ENCODE measurements at places on chromosomes 5 and 9.

DNA sequence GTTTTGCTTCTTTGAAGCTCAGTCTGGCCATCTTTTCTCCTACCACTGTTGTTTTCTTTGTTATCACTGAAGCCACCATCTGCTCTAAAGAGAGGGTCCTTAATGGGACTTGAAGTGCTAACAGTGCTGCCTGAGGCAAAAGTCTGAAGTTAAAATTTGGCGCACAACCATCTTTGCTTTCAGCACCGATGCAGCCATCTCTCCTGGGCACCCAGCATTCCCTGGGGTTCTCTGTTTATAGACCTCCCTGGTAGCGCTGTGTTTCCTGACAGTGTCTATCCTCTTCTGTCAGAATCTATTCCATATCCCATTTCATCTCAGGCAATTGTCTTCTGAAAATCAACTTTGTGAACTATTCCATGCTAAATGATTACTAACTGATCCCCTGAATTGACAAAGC is 491.5 kb upstream of the MPDZ start:
- peak; percentile 11 for DNase-seq

DNA sequence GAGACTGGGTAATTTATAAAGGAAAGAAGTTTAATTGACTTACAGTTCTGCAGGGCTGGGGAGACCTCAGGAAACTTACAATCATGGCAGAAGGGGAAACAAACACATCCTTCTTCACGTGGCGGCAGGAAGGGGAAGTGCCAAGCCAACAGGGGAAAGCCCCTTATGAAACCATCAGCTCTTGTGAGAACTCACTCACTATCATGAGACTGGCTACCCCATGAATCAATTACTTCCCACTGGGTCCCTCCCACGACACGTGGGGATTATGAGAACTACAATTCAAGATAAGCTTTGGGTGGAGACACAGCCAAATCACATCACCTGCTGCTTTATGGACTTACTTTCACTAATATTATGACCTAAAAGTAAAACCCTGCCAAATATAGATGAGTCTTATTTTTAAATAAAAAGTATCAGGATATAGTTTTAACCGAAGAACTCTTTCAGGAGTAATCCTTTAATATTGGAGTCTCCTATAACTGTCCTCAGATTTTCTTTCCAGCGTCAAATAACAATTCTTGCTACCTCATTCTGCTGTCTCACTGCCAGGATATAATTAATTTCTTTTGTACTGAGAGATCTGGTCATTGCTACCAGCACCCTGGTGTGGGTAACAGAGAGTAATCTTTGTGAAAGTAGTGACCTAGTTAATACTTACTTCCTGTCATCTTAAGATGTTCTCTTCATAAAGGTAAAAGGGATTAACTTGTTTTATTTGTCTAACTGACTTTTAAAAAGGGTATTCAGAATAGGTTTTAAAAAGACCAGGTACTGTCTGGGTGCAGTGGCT is 68.6 kb downstream of the NLN start:
- DNase-seq = no peak

DNA sequence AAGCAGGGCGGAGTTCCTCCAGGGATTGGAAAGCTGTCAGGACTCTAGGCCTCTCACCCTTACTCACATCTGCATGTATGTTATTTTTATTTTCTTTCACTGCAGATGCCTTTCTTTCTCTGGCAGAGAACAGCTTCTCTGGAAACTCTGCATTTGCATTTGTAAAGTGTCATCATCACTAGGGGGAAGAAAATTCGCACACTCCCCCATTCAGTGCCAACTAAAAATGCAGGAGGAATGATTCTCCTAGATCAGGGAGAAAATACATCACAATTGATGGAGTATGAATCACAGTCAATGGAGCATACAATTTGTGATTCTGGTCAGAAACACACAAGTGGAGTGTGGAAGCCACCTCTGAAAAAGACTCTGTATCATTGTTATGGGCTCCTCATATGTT is 351.4 kb upstream of the FTMT start:
- DNase-seq = no peak

DNA sequence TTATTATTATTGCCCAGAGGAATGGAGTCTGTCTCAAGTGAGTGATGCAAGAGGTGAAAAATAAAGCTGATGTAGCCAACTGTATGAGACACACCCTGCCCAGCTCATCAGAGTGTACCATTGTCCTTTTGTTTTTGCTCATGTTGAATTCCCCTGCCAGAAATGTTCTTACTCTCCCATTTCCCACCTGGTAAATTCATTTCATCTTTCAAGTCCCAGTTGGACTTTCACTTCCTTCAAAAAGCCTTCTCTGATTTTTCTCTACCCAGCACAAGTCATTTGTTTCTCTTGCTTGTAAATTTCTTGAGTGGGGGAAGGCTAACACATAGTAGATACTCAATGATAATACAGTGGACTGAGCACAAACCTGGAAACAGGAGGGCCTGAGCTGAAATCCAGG is 394.5 kb upstream of the ZNF462 start:
- no peak for DNase-seq

DNA sequence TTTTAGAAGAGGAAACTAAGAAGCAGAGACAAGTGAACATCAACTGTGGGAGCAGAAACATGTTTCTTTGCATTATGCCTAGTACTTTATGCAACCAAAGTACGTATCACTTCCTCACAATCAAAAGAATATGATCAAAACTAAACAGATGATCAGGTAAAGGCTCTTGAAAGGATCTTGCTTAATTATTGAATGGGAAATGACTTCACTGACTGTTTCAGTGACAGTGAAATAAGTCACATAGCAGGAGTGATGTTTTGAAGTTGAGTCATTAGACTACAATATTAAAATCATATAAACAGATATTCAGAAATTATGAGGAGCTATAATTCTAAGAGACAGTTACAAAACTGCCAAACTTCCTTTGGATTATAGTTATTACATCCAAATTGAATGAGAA is 527.3 kb downstream of the MTRR start:
- no peak for DNase-seq

GRCh38 chr5:161846746-161847145 is 1.2 kb upstream of the GABRA1 start:
- no peak for DNase-seq

DNA sequence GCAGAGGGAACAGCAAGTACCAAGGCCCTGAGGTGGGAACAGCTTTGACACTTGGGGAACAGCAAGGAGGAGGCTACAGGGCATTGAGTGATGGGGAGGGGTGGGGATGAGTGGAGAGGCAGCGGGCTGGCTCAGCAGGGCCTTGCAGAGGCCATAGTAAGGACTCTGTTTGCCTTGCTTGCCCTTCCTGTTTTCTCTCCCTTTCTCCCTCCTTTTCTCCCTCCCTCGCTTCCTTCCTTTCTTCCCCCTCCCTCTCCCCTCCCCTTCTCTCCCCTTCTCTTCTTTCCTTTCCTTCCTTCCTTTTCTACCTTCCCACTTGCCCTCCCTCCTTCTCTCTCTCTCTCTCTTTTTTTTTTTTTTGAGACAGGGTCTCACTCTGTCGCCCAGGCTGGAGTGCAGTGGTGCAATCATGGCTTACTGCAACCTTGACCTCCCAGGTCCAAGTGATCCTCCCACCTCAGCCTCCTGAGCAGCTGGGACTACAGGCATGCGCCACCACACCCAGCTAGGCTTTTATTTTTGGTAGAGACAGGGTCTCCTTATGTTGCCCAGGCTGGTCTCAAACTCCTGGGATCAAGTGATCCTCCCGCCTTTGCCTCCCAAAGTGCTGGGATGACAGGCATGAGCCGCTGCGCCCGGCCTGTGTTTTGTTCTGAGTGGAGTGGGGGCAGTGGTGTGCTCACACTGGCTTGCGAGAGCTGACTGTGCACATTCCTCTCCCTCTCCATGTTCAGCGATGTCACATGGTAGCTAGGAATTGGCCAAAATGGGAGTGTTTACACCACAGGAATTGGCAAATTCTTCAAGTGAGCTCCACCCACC is 17.1 kb downstream of the IER5L start:
- no peak for DNase-seq

DNA sequence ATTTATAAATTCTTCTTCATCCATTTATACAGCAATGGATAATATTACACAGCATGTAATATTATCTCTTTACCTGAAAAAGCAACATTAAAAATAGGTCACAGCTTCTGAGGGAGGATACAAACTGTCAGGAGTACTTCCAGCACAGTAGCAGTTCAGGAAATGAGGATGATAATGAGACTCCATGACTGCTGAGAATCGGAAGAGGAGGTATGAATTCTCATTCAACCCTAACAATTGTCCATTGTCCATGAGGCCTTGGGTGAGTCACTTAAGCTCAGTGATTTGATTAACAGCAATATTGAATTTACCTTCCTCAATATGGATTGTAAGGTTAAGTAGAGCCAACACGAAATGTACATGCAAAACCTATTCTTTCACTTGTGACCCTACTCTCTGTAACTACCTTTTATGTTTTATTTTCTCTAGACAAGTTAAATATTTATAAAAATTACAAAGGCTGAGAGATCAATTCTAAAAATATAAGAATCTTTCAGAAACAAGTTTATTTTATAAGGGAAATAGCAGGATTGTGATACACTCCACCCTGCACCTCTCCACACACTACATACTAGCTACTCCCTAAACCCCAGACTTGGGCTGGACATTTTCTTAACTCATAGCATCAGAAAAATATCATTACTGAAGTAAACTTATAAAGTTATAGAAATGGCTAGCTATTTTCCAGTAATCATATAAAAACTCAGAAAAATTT is 159.1 kb upstream of the ACOT12 start:
- no peak for DNase-seq

DNA sequence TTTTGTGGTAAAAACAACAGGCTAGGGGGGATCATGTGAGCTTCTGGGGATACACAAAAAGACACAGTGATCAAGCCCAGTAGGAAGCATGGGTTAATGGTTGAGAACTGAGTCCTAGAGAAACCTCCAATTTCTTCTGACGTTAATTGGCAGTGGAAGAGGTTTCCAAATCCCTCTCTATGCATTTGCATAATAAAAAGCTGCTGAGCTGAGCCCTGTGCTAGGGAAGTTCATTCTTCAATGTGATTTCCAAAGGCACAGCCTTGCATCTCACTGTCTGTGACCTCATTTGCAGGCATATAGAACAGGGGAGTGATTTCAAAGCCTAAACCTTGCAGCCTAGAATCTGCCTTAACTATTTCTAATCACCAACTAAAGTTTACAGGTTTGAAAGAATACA is 812 bp downstream of the DNAH5 start:
- DNase-seq = no peak

- DNase-seq = no peak
Observed at GRCh38 chr5:156974328-156974727, 11.3 kb upstream of the TIMD4 start.

- no peak for DNase-seq
Observed at GRCh38 chr5:66570201-66570600, 26.0 kb upstream of the MAST4 start.

GRCh38 chr9:134390537-134390936 is 64.3 kb downstream of the RXRA start:
- no peak for DNase-seq

- DNase-seq = no peak
Observed at GRCh38 chr5:121175986-121176385, 675.7 kb upstream of the FTMT start.

DNA sequence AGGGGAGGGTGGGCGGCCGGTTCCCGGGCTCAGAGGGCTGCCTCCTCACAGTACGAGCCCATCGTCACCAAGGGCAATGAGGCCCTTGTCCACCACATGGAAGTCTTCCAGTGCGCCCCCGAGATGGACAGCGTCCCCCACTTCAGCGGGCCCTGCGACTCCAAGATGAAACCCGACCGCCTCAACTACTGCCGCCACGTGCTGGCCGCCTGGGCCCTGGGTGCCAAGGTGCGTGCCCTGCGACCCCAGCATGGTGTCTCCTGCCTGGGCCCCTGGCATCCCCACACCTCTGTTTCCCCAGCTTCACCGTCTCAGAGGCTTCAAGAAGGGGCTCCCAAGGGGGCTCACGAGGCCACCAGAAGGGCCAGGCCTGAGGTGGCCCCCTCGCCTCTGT is 7.2 kb downstream of the DBH start:
- no peak for DNase-seq

GRCh38 chr5:142432961-142433360 is 108.1 kb upstream of the SPRY4 start:
- no peak for DNase-seq

GRCh38 chr5:125199968-125200865 is 453.8 kb upstream of the ZNF608 start:
- DNase-seq = peak; percentile 44

- DNase-seq = peak; percentile 42
Observed at GRCh38 chr5:142079306-142079721, 29.3 kb upstream of the NDFIP1 start.

DNA sequence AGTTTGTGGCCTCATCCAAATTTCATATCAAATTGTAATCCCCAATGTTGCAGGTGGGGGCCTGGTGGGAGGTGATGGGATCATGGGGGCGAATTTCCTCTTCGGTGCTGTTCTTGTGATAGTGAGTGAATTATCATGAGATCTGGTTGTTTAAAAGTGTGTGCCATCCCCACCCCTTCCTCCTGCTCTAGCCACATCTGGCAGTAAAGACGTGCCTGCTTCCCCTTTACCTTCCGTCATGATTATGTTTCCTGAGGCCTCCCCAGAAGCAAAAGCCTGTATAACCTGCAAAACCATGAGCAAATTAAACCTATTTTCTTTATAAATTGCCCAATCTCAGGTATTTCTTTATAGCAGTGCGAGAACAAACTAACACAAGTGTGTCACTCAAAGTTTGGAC is 71.0 kb upstream of the MOCS2 start:
- DNase-seq = no peak

DNA sequence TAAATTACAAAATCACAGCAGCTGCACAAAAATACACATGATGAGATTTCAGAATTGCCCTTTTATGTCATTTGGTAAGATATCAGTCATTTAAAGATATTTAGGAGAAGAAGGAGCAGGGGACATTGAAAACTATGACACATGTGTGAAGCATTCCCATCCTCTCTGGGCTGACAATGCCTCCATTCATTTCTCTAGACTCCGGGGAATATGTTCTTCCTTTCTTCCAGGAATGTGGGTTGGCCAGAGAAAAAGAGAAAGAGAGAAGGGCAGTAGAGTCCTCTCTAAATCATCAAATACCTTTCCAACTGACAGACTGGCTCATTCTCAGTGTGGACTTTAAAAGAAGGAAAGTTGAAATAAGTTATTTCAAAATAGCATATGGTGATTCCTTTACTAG is 205.6 kb upstream of the ADAMTSL1 start:
- DNase-seq = no peak

DNA sequence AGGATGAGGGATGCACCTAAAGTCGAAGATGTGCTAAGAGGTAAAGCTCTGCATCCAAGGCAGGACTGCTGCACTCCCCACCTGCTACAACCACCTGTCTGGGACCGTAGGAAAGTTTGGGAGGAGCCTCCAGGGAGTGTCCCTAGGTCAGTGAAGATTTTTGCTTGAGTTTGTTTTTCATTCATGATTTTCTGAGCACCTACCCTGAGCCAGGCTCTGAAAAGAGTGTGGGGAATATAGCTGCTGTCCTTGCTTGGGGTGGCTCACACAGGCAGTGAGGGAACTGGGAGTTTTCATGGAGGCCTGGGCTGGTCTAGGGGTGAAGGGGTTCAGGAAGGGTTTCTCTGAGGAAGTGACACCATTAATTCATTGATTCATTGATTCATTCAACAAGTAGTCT is 48.9 kb downstream of the SAR1B start:
- DNase-seq = no peak
